ENCODE measurements at places on chromosomes 3 and 15.

DNA sequence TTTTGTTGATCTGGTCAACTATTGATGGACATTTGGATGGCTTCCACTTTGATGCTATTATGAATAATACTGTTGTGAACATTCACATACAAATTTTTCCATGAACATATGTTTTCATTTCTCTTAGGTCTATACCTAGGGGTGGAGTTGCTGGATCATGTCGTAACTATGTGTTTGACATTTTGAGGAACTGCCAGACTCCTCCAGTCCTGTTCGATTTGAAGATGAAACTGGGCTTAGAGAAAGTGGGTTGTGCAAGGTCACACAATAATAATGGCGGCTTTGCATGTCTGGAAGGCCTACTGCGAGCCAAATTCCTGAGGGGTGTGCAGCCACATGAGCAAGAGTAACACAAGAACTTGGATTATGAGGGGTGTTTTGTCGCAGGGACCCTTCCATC, 2.6 kb downstream of the TSEN2 start:
- no peak for DNase-seq

- no peak for DNase-seq
Observed at GRCh38 chr3:185927501-185928200, 10.2 kb downstream of the TRA2B start.

- DNase-seq = no peak
Observed at GRCh38 chr3:78689378-78689777, 1078.4 kb downstream of the ROBO1 start.

GRCh38 chr3:112303764-112304325, 9.8 kb upstream of the SLC9C1 start:
- no peak for DNase-seq

DNA sequence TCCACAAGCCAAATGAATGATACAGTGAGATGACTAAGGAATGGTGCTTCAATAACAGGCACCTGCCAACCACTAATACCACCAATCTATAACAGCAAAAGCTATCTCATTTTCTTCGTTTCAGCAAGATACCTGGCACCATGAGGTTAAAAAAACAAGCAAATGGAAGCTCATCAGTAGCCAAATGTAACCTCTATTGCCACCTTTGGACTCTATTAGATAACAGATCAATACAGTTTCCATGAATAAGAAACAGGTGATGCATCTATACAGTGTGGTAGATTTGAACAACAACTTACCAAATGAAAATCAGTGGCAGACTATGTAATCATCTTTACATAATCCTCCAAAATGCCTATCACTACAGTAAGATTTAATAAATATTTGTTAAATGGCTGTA, 32.8 kb downstream of the PLOD2 start:
- no peak for DNase-seq

DNA sequence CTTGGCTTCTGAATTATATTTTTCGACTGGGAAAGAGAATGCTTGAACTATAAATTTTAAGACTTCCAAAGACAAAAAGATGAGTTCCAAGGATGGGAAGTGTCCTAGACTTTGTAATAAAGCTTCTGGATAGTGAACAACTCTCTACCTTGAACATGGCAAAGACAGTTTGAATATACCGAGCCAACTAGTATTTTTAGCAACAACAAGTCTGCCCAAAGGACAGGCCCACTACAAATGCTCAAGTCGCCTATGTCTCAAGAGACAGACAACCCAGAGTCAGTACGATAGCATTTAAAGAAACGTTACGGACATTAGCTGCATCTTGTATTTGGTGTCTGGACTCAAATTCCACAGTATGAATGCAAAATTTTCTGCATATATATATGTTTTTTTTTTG, 175.3 kb upstream of the SLC2A2 start:
- no peak for DNase-seq

DNA sequence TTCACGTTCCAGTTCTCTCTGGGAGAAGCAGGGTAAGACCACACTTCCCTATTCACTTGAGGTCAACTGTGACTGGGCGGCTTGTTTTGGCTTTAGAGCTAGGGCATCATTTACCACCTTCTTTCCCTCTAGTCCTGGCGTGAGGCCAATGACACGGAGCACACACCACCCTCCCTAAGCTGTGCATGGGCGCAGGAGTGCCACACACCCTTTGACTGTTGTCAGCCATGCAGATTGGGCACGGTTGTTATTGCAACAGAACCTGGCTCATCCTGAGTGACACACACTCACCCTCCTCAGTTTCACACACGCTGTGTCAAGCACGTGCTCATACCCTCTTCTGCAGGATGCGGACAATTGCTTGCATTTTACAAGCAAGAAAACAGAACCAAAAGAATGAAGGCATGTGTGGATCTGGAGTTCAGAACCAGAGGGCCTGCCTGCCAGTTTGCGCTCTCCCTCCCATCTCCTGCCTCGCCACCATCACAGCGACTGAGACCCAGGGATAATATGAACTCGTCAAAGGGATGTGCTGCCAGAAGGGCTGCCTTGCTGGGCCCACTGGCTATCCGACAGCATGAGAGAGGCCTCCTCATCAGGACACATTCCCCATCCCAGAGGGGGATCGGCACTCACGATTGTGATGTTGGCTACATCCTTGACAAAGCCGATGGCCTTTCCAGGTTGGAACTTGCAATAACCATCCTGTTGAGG, 17.6 kb downstream of the CTSH start:
- no peak for DNase-seq

GRCh38 chr15:62469478-62469873, 304.4 kb upstream of the C2CD4B start:
- DNase-seq = no peak

- no peak for DNase-seq
Observed at GRCh38 chr3:101099791-101100190, 106.6 kb upstream of the ABI3BP start.

DNA sequence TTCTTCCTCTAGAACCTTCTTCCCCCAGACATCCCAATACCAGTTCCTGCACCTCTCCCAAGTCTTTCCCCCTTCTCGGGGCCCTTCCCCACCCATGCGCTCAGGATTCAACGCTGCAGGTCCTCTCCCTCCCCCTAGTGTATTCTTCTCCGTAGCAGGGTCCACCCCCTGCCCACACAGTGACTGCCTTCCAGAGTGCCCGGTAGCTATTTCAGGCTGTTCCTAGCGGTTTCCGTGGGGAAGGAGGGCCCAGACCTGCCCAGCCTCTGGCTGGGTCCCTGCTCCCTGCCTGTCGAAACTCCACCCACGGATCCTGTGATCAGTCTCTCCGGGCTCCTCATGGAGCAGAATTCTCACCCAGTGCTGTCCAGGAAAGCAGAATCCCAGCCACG, 45.2 kb upstream of the SEC61A1 start:
- no peak for DNase-seq

DNA sequence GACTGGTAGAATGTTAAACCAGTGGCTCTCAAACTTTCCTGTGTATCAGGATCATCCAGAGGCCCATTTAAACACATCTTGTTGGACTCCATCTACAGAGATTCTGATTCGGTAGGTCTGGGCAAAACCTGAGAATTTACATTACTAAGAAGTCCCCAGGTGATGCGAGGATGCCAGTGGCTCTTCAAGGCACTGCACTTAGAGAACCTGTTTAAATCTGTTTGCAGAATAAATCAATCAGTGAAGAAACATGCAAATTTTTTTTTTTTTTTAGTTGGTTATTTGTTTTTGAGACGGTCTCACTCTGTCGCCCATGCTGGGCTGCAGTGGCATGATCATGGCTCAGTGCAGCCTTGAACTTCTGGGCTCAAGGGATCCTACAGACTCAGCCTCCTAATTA, 117.7 kb upstream of the WNT5A start:
- no peak for DNase-seq

GRCh38 chr3:71673486-71673885, 51.7 kb downstream of the EIF4E3 start:
- no peak for DNase-seq

DNA sequence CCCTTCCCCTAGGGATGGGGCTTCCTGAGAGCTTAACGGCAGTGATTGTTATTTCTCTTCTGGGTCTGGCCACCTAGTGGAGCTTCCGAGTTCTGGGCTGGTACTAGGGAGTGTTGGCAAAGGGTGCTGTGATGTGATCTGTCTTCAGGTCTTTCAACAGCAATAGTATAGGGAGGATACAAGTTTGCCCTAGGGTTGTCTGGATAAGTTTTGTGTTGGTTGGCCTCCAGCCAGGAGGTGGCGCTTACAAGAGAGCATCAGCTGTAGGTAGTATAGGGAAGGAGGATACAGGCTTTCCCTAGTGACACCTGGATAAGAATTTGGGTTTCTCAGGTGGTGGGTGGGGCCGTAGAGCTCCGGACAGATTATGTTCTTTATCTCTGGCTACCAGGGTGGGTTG, 19.2 kb upstream of the CPOX start:
- no peak for DNase-seq

DNA sequence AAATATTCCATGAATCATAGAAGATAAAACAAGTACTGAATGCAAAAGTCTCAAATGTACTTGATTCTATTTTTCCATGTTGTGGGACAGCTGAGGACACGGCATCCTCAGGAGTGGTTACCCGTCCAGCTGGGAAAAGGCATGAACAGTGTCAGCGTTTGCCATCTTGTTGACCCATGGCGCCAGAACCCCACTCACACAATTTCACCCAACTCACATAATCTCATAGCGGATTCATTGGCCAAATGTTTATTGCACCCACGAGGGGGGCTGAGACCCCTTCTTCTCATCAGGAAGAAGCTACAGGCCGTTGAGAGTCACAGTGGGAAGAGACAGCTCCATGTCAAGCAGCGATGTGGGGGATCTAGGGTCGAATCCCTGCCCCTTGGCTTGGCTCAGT, 72.9 kb downstream of the OCA2 start:
- no peak for DNase-seq

DNA sequence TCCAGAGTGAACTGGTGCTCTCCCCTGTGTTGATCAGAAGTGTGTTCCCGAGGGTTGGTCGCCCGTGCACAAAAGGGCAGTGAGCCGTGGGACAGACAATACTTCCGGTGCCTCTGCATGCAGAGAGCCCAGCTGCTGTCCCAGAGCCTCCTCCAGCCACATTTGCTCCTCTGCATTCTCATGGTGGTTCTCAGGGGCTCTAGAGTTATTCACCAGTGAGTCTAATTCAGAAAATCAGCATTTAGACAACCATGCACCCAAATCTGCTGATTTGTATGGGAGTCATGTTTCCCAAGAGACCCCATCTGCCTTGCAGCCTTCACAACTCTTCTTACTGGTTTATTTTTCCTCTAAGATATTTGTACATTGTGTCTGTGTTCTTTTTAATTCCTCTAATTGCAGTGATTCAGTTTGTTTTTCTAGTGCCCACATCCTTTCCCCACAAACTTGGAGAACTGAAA, 107.0 kb upstream of the SPRED1 start:
- no peak for DNase-seq

DNA sequence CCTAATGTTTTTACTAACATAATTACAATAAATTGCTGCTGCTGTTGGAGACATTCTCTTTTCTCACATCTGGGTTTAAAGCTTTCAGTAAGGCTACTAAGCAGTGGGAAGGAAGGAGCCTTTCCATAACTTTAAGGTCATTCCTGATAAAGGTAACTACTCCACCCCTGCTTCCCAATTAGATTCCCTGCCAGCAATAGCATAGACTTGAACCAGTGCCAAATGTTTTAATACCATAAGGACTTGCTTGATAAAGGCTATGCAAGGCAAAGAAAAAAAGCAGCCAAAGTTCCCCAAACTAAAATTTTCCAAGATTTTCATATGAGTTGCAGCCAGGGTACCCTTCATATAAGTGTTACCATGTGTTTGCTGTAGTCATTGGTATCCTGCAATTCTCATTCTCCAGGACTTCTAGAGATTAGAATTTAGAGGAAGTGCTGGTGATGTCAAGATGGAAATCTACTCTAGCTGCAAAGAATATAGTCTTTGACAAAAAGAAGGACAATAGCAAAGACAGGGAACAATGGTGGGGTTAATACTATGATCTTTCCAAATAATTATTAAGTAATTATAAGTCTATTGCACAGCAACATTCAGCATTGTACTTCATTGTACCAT, 106.1 kb downstream of the FILIP1L start:
- no peak for DNase-seq

DNA sequence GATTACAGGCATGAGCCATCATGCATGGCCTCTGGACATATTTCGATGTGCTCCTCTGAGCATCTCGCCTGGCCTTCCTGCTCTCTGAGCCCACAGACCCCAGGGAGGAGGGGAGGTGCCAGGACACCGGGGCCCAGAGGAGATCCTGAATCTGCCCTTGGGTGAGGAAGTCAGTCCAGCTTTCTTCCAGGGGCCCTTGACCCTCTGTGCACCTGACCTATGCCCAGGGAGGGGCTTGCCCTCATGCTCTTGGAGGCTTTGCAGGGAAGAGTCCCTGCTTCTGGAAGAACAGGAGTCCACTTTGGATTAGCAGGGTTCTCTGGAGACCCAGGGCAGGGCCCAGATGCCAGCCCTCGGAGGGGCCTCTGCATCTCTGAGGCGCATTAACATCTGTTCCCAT, 1.4 kb downstream of the ACSBG1 start:
- DNase-seq = no peak

DNA sequence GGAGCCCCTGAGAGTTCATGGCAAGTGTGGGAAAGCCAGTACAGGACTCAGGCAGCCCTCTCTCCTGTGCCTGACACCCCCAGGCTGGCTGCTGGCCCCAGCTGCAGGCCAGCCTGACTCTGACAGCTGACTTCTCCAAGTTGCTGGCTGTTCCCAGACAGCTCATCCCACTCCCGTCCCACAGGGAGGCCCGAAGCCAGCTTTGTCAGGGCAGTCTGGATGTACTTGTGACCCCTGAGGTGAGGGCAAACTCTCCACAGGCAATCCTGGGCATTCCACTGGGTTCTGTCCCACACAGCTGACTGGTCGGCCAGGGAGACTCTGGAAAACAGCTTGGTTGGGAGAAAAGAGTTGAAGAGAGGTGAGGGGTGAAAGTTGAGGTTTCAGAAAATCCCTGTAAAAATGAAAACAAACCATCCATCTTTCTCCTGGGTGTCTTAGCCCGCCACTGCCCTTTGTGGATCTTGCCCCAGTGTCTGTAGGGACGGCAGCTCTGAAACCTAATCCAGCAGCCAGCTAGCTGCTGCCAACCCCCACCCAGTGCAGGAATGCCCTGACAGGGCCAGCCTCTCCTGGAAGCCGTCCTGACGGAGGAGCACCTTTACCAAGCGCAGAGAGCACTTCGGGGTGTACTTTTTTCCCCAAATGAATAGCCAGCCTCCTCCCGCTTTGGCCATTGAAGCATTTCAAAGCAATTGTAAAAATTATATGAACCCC, 87.9 kb downstream of the DNAJB8 start:
- DNase-seq = no peak

DNA sequence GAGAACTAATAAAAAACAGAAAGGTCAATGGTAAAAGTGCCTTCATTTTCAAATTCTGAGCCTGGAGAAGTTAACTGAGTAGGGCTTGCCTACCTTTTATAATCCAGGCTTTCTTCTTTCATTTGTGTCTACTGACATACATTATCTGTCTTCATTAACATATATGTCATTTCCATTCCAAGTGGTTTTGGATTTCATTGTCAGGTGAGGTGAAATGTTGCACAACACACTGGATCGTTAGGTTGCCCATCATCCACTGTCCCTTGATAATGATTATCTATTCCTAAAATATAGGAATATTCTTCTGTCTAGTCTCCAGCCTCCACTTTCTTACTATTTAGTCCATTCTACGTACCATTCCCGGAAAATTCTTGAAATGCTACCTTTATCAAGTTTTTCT, 55.0 kb upstream of the CP start:
- DNase-seq = no peak

Data from stimulated activated CD4-positive, alpha-beta T cell treated with anti-CD3 and anti-CD28 coated beads, Interleukin-1b, Interleukin-23, amount 100 ng/mL, for 1 hour (primary cell).